ENCODE measurements at places on chromosomes 11 and 22.

DNA sequence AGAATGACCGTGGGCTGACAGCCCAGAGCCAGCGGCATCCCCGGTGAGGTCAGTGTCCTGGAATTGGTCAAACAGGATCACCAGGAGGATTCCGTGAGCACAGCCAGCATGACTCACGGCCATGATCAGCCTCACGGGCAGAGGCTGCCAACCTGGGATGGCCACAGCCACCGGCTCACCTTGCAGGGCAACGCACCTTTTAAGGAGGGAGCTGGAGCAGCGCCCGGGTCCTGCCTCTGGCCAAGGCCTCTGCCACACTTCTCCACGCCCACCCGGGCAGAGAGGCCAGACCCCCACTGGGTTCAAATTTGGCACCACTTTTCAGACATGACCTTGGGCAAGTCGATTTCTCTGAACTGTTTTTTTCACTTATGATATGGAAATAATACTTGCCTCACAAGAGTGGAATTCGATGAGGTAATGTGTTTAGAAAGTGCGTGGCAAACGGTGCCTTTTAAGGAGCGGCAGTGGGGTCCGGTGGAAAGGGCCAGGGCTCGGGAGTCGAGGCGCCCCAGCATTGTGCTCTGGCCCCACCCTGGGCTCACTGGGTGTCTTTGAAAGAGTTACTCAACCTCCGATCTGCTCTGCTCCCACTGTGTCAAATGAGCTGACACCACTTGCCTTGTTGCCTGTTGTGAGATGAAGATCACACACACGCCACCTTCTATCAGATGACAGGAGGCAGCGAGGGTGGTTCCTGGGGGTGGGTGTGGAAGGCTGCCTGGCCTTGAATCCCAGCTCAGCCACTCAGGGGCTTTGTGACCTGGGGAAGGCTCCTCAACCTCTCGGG, 16.0 kb downstream of the TXN2 start:
- no peak for DNase-seq

DNA sequence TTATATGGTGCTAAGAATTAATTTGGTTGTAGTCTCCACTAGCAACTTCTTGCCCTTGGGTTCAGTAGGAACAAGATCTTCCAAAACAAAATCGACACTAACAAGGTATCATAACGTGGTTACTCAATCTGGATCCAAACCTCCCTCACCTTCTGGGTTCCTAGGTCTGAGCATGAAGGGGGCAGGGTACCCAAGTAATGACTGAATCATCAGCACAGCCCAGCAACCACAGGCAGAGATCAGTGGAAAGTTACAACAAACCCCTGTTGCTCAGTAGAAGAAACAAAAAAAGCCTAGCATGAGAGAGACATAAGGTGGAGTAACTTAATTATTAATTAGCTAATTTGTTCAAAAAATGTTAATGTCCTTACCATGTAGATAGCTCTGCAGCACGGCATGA, 221.4 kb downstream of the BLID start:
- no peak for DNase-seq

DNA sequence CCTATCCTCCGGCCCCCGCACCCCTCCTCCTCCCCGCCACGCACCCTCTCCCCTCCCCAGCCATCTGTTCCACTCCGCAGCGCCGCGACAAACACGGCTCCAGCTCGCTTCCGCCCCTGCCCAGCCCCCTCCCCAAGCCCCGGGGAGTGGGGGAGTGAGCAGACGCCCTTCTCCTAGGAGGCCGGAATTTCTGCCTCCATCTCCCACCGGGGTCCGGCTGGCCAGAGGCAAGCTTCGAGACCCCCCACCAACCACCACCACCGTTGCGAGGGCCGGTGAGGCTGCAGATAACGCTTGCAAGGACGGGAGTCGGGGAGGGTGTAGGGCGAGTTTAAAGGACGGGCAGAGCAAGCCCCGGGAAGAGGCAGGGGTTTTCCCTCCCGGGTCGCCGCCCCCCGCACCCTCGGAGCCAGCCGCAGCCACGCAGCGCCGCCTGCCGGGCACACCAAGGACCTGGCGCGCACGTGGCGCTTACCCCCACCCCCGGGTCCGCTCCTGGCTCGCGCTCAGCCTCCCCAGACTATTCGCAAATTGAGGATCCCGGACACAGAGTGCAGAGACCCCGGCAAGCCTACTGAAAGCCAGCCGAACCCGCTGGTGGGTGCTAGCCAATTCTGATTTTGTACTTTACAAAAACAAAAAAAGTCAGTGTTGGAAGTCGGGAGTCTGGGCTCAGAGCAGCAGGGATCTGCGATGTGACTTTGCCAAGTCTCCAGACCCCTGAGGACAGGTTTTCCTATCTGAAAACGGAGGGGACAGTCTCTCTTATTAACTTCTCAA, 22.6 kb downstream of the RTN4RL2 start:
- peak; percentile 55 for DNase-seq

DNA sequence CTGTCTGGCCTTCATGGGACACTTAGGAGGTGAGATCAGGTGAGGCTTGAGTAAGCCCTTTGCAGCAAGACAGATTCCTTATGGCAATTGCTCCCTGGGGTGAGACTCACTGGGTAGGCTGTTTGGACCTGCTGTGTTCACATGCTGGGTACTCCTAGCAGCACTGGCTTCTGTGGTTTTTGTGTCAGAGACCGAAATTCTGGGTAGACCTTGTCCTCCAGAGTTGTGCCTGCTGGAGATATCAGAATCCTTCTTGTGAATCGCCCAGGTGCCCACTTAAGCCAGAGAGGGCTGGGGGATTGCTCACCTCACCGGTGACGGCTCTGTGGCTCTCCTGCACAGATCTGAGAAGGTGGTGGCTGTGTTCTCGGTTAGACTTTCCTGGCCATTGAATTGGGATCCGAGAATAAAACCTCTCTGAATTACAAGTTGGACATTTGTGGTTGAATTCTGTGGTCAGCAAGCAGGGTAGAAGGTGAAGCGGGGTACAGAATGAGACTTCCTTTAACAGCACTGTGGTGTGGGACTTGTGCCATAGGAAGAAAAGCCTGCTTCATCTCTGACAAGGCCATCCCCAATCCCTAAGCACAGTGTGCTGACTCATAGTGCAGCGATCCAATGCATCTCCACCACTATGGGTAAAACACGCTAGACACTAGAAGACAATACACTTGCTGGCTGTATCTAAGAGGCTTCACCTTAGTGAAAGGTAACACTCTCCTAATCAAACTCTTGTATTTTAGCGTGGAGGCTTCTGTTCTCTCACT, 52.5 kb upstream of the TTC12 start:
- no peak for DNase-seq

DNA sequence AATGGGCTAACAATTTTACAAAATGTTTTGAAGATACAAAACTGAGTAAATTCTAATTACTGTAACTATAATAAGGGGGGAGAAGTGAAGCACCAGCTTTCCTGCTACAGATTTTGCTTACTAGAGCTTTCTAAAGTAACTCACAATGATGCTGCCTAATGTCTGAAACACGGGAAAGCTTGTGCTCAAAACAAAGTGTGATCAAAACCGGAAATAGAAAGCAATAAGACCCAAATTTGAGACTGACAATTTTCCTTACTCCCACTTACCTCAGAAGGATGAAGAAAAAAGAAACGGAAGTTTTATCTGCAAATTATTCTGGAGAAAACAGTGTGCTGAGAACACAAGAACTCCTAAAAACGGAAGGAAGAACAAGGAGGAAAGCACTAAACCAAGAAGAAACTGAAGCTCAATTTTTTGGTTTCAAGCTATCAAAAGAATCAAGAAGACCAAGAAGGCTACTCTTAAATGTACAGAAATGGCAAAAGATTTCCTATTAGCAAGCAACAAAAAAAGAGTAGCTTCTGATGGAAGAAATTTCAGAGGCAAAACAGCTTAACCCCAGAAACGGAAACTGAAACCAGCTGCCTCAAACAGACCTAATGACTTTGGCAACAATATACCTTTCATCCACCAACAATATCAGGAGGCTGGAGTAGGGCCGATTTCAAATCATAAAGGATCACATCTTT, 33.4 kb downstream of the AMBRA1 start:
- DNase-seq, result no peak

DNA sequence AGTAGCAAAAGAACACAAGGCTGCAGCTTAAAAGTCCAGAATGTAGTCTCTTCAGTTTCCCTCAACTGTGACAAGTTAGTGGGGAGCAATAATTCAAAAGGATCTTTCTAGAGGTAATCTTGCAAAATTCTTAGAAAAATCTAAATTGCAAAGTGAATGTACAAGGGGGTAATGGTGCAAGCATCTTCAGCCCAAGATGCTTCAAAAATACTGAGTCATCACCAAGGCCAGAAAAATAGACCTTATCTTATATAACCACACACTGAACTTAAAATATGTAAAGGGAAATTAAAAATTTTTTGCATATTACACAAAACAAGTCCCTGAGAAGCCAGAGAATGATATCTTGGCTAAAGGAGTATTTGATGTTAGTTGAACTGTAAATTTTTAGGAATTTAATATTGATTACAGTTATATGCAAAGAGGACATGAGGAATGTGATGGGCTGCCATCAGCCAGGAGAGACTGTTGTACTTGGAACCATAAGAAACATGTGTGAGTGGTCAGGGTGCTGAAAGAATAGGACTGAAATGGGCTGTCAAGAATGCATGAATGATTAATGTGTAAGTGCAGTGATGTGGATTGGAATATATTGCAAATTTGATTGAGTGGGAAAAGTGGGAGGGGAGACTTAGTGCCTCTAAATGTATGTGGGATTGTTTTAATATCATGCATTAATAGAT, 85.7 kb upstream of the LIN7C start:
- DNase-seq, result no peak

DNA sequence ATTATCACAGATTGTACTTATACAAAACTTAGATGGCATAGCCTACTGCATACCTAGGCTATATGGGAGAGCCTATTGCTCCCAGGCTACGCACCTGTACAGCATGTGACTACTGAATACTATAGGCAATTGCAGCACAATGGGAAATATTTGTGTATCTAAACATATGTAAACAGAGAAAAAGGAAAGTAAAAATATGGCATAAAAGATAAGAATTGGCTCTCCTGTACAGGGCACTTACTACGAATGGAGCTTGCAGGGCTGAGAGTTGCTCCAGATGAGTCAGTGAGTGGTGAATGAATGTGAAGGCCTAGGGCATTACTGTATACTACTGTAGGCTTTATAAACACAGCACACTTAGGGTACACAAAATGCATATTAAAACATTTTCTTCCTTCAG, 13.2 kb downstream of the APOL6 start:
- no peak for DNase-seq

- DNase-seq, result no peak
Observed at GRCh38 chr11:134652586-134653255, 240.7 kb upstream of the B3GAT1 start.

- no peak for DNase-seq
Observed at GRCh38 chr22:49850021-49850911, 3.4 kb upstream of the ZBED4 start.

GRCh38 chr22:35995772-35996171, 32.9 kb downstream of the RBFOX2 start:
- no peak for DNase-seq

- peak; percentile 73 for DNase-seq
Observed at GRCh38 chr11:67265633-67266448, 432 bp upstream of the GRK2 start.

GRCh38 chr11:111006227-111006626, 239.3 kb upstream of the POU2AF2 start:
- DNase-seq, result no peak

GRCh38 chr11:47391077-47391583, 12.8 kb upstream of the SPI1 start:
- no peak for DNase-seq

DNA sequence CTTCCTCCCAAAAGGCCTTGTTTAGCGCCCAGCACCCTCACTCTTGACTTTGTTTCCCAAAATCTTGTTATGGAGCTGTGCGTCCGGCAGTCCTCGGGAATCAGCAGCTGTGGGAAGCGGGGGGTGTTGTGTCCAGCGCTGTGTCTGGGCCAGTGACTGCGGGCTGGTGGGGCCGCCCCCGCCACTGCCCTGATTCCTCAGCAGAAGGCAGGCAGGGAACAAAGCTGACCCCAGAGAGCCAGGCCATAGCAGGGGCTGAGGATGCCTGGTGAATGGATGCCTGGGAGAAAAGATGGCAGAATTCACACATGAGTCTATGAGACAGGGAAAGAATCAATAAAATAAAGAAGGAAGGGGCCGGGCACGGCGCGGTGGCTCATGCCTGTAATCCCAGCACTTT, 2.5 kb downstream of the APOBEC3C start:
- no peak for DNase-seq

DNA sequence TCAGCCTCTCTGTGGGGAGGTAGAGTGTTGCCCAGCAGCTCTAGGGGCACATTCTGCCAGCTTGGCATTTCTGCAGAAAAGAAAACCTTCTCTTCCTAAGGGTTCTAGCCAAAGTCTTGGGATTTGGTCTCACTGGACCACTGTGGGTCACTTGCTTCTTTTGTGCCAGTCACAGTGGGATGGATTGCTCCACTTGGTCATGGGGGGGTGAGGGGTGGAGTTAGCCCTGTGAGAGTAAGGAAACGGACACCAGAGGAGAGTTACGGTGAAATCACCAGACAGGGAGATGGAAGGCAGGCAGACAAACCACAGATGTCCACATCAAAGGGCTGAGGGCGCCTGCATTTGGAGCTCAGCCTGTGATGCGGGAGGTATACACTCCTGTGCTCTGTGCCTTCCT, 10.8 kb downstream of the SGSM1 start:
- no peak for DNase-seq

GRCh38 chr11:2576549-2576948, 123.2 kb downstream of the KCNQ1OT1 start:
- no peak for DNase-seq
